Stimulated activated CD8-positive, alpha-beta memory T cell treated with anti-CD3 and anti-CD28 coated beads, Interleukin-15, amount 100 ng/mL, for 24 hours (primary cell): ENCODE measurements at places on chromosomes 4 and X.

DNA sequence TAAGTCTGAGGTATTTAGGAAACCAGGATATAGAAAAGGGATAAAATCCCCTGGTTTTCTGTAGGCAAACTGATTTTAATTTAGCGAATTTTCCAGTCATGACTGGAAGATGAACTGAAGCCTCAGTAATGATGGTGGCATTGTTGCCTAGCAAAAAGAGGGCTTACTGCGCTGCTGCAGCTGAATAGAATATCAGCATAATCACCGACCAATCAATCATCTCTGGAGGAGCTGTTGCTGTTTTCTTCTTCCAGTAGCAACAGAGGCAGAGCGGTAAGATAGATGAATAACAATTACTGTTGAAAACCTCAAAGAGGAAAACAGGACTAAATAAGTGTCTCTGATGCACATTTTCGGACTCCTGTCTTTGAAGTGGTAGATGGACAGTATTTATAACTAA lies 86.2 kb downstream of the FAM133A start:
- DNase-seq, result no peak

GRCh38 chr4:88613417-88613875 lies 21.2 kb downstream of the HERC3 start:
- DNase-seq, result no peak

DNA sequence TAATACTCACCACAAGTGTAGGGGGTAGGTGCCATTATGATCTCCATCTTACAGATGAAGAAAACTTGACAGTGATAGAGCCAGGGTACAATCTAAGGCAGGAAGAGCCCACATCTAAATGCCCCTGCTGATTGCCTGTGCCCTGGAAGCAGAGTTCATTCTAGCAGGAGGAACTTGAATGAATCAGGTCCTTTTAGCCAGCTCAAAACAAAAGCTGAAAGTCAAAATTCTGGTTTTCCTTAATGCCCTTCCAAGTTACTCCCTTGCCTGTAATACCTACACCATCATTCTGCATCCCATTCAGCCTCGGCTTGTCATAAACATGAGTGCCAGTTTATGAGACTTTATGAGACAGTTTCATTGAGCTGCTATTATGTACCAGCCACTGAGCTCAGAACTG lies 89.6 kb downstream of the SCD5 start:
- no peak for DNase-seq

DNA sequence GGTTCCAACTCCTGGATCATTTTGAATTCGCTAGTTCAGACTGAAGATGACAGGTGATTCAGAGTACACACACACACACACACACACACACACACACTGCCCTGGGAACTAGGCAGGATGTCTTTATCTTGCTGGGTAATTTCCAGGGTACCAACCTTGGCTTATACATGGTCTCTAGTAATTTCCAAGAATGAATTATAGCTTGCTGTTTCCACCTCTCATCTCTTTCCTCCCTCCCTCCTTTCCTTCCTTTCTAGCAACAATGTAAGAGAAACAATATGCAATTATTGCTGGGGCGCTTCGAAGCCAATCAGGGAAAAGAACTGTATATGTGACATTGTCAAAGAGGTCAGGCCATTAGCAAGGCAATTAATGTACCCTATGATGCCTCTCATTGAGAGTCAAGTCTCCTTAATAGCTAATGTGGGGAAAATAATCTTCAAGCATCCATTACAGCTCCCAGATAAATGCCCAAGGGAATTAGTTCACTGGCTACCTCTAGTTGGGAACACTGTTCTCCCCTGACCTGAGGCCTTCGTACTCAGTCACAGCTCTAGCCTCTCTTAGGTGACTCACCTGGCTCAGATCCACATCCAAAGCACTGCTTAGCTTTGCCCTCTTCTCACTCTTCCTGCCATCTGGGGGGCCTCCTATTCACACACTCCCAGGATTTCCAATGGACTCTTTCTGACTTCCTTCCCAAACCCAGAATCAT lies 311.5 kb downstream of the PPP1R2C start:
- DNase-seq, result no peak

DNA sequence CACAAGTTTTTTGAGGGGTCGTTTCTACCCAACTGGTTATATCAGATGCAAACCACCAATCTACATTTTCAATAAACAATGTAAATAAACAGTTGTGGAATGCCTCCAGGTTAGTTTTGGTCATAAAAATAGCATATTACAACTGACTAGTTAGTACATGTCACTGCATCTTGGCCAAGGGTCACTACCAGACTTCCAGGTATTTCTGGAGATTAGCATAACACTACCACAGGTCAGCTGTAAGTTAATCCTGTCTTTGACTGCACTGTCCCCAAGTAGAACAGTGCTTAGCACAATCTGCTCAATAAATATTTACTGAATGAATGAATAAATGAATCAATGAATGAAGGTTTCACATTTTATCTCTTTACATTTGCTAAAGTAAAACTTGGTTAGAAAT lies 64.4 kb downstream of the TBC1D19 start:
- no peak for DNase-seq

DNA sequence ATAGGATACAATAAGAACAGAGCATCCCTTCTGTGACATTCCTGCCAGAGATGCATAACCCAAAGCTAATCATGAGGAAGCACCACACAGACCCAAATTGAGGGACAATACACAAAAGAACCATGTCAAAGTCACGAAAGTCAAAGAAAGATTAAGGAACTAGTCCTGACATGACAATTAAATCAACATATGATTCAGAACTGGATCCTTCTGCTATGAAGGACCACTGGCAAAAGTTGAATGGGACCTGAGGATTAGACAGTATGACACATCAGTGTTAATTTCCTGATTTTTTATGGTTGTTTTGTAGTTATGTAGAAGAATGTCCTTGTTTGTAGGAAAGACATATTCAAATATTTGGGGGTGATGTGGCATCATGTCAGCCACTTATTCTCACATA lies 13.9 kb downstream of the ACOT9 start:
- DNase-seq, result no peak

DNA sequence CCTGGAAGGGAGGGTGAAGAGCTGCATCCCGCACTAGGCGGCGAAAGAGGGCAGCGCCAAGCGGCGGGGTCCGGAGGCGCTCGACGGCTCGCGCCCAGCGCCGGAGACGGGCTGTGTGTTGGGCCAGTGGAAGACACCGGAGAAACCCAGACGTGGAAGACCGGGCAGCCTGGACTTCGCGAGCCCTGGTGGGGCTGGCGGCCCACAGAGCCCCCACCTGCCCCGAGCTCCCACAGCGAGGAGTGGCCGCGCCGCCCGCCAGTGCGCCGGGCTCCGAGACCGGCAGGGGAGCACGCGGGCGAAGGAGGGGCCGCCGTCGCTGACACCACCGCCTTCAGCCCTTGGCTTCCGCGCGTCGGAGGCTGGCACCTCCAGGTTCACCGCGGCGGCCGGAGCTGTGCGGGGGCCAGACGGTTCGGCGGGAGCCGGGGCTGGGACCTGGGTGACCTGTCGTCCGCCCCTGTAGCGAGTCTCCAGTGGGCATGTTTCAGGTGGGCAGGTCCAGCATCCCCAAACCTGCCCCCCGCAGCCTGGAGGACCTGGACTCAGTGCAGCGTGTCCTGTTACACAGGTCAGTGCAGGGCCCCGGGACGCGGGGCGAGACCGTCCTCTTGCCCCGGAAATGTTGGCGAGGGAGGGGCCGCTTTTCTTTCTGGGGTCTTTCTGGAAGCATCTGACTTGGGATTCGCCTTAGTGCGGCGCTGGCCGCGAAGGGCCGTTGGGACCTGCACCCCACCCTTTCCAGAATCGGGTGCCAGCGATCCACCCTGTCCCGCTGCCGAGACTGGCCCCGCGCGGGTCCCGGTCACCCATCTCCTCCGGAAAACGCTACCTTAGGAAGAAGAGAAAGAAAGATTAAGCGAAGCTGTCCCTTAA lies 9.6 kb upstream of the INTU start:
- DNase-seq, result no peak

- DNase-seq, result no peak
These were observed 22.1 kb upstream of the CEP135 start for GRCh38 chr4:55926610-55927009.

GRCh38 chr4:188492886-188493285 lies 353.6 kb downstream of the TRIML1 start:
- DNase-seq, result no peak

GRCh38 chr4:146059865-146060264 lies 115.7 kb upstream of the LSM6 start:
- no peak for DNase-seq
